Articular chondrocyte of knee joint (primary cell): ENCODE measurements at places on chromosomes 12 and 14. TPM values are rescaled to one million over a fixed set of nuclear protein-coding genes. Genes with fewer than 3 reads are reported as not detected.

Gene SCNN1A
- 1.4 and 1.6 TPM in 2 replicates for total RNA-seq

Gene GPR132
- 0.22 TPM in 1 of 2 replicates, not detected in the other for total RNA-seq

Gene GLI1
- 0.11 and 0.26 TPM in 2 replicates for total RNA-seq

Gene PMCH
- total RNA-seq: 0.22 and 0.26 TPM in 2 replicates

Gene CHMP4A
- 35.3 and 35.8 TPM in 2 replicates for total RNA-seq

Gene RNASE7
- total RNA-seq: not detected in 2 replicates

Gene INSM2
- total RNA-seq: not detected in 2 replicates

Gene MYO1H
- not detected in 2 replicates for total RNA-seq

Gene POU6F1
- 7.9 and 9.9 TPM in 2 replicates for total RNA-seq

Gene AMHR2
- total RNA-seq: not detected in 2 replicates

Gene RPL41
- 1,970 and 2,516 TPM in 2 replicates for total RNA-seq

Gene KCNJ8
- total RNA-seq: 0.22 and 0.26 TPM in 2 replicates

Gene LGR5
- 22.9 and 37.0 TPM in 2 replicates for total RNA-seq

Gene LAG3
- 0.54 and 1.0 TPM in 2 replicates for total RNA-seq

Gene SIX1
- total RNA-seq: 63.4 and 95.4 TPM in 2 replicates
